ENCODE measurements at places on chromosomes 2 and 18. TPM values are rescaled to one million over a fixed set of nuclear protein-coding genes. Genes with fewer than 3 reads are reported as not detected.

Gene AKAIN1
- total RNA-seq = not detected

Gene DUSP2
- total RNA-seq = 4.2 TPM

Gene TRIM43
- total RNA-seq = not detected

Gene FAM124B
- 0.30 TPM for total RNA-seq

Gene SMYD1
- not detected for total RNA-seq

Gene KLHL41
- 0.30 TPM for total RNA-seq

Gene ZNF892
- total RNA-seq = 10.4 TPM

Gene RUFY4
- not detected for total RNA-seq

Gene GPR39
- 7.4 TPM for total RNA-seq

Gene ASXL3
- 1.3 TPM for total RNA-seq

Gene OLA1
- total RNA-seq = 108 TPM

Gene NMUR1
- total RNA-seq = not detected

Gene PCARE
- not detected for total RNA-seq

Gene MAPRE3
- total RNA-seq = 7.7 TPM

Gene SGPP2
- total RNA-seq = not detected
